ENCODE measurements at places on chromosomes 2 and 18.

DNA sequence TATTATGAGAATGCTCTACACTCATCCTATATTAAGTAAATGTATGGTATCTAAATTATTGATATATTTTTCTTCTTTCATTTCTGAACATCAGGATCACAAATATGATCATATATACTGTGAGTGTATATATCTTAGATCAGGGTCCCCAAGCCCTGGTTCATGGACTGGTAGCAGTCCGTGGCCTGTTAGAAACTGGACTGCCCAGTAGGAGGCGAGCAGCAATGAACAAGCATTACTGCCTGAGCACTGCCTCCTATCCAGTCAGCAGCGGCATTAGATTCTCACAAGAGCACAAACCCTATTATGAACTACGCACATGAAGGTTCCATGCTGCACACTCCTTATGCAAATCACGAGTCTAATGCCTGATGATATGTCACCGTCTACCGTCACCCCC, 1247.1 kb upstream of the NXPH2 start:
- DNase-seq, result no peak

GRCh38 chr2:152874955-152875354, 156.5 kb downstream of the ARL6IP6 start:
- no peak for DNase-seq

DNA sequence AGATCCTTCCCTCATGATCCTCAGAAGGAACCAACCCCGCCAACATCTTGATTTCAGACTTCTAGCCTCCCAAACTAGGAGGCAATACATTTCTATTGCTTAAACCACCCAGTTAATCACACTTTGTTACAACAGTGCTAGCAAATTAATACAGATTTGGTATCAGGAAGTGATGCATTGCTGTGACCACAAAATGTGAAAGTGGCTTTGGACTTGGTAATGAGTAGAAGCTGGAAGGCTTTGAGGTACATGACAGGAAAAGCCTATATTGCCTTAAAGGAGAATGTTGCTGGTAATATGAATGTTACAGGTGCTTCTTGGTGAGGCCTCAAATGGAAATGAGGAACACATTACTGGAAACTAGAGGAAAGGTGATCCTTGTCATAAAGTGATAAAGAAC, 260.3 kb downstream of the SATB2 start:
- DNase-seq, result no peak

- no peak for DNase-seq
Measured at GRCh38 chr2:23685181-23685580, 241.7 kb downstream of the ATAD2B start.

- no peak for DNase-seq
Measured at GRCh38 chr2:112024231-112024630, 30.8 kb upstream of the TMEM87B start.

GRCh38 chr2:42274863-42275262, 86.2 kb downstream of the COX7A2L start:
- no peak for DNase-seq

DNA sequence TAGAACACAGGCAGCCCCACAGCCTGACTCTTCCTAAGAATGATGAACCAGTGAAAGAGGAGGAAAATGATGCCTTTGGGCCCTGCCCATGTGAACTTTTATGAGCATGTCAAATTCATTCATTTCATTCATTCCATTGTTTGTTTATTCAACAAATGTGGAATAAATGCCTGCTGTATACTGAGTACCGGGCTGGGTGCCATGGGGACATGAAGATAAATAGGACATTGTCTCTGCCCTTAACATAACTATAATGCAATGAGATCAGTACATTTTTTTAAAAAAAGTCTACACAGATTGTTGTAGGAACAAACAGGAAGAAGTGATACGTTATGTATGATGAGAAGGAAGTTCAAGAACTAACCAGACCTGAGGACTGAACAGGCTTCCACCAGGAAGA, 14.7 kb downstream of the MREG start:
- DNase-seq, result no peak

DNA sequence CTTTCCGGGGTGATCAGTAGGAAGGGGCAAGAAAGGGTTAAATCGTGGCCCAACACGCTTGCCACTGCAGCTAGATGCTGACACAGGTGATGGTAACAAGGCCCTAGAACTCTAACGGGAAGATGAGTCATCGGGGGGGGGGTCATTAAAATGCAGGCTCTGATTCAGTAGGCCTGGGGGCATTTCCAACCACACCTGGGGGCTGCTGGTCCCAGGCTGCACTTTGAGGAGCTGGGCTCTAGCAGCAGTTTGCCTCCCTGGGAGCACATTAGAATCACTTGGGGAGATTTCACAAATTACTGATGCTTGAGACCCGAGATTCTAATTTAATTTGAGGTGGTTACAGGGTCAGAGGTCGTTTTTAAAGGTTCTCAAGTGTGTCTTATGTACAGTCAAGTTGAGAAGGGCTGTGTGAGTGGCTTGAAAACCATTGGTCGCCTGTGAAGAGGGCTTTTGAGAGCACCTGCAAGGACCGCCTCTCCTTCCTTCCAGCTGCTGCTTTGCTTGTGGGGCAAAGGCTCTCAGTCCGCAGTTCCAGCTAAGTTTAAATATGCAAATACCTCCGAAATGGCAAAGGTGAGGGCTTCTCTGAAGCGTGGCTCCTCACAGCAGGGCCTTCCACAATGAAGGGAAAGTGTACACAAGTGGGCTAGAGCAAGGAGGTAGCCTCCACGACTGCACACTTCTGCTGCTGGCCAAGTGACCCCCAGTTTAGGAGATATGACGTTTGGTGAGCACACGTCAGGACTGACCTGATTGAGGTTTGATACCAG, 128.0 kb upstream of the MSH6 start:
- DNase-seq, result no peak

DNA sequence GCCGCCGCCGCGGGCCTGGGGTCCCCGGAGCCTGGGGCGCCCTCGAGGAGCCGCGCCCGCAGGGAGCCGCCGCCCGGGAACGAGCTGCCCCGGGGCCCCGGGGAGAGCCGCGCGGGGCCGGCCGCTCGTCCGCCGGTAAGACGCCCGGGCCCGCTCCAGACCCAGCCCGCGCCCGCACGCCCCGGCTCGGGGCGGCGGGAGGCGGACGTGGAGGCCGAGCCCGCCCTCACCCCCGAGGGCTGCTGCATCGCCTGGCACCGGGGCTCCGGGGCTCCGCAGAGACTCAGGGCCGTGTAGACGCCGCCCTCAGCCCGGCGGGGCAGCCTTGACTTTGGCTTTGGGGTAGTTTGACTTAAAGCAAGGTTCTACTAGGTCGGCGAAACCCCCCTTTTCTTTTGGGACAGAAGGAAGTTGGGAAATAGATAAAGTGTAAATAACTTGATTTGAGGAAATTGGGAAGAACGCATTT, 335 bp downstream of the ERFE start:
- no peak for DNase-seq

DNA sequence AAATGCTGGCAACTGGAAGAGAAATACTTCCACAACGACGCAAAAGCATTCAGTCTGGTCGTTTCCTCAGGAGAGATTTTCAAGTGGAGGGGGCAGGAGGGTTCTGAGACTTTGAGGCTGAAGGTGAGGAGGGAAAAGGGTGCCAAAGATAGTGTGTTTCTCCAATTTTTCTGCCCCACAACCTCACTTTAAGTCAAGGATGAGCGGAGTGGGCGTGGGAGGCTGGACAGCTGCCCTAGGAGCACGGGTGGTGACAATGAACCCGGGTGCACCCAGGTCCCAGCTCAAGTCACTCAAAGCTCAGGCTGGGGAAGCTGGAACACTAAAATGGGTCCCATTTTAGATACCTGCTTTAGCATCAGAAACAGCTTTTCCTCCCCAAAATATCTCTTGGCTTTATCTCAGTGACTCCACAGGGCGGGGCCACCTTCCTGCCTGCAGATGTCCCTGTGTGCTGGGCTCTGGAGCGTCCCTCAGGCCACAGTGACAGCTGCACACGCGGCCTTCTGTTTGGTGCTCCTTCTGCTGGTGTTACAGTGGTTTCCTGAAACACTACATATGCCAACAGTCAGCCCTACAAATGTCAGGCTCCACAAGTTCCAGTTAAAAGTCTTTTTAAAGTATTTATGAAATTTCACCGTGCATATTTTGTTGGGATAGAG, 1.4 kb upstream of the MBP start:
- DNase-seq, result peak; percentile 26

DNA sequence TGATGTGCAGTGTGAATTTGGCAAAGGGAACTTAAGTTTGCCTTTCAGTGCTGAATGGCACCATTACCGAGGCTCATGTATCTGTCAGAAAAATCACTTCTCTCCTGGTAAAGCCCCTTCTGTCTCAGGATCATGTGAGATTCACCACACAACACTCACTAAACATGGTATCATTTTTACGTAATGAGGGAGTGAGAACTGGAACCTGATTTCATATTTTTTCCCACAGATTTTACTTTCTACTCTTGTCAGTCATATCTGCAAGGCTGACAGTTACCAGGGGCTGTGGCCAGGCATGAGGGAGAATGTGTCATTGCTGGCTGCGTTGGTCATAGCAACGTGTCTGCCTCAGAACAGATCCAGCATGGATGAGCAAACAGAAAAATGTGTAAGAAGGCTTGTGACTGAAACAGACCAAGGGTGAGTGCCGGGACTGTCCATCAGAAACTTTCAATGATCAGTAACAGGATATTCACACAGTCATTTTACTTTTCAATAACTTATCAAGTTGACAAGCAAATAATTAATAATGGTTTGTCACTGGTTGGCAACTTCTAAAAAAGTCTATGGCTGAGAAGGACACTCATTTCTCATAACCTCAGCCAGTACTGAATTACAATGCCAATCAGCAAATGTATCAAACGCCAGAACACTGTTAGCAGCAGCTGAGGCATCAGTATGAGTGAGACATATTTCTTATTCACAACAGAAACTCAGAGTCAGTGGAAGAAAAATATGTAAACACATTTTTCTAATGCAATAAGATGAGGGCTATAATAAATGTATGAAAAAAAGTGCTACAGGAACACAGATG, 100.5 kb downstream of the CDC42EP3 start:
- DNase-seq, result no peak

DNA sequence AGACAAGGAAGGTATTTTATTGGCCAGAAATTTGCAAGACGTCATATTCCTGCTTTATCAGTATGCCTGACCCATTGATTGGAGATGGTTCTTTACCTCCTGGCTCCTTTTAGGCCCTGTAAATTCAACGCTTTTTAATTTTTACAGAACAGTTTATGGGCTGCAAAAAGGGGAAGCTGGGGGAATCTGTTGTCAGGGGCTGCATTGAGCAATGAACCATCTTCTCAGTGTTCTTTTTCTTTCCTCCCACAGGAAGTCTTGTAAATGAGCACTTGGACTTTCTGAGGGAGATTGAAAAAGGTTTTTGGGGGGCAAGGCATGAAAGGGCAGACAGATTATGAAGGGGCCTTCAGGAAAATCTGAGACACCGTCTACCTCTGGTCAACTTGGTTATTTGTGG, 503.6 kb upstream of the TNP1 start:
- no peak for DNase-seq

DNA sequence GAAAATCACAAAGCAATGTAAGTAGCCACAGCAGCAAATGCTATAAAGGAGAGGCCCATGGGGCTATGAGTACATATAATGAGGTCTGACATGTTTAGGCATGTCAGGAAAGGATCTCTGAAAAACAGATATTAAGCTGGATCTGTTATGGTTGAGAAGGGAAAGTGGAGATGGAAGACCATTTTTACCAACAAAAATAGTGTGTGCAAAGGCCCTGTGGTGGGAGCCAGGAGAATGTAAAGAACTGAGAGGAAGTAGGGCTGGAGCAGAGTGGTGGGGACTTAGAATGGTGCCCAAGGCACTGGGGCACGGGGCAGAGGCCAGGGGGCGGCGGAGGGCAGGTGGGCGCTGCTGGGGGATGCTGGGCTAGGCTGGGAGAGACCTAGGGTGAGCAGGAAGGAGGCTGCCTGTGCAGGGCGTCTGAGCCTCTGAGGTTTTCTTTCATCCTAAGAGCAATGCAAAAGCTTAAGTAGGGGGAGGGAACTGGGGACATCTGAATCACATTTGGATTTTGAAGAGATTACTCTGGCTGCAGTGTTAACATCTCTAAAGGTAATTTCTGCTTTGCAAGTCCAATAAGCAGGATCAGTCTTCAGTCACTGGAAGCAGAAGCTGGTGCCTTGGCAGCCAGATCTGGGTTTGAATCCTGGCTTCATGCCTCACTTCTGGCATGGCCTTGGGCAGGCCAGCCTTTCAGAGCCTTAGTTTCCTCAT, 4.9 kb upstream of the AGFG1 start:
- DNase-seq, result no peak

DNA sequence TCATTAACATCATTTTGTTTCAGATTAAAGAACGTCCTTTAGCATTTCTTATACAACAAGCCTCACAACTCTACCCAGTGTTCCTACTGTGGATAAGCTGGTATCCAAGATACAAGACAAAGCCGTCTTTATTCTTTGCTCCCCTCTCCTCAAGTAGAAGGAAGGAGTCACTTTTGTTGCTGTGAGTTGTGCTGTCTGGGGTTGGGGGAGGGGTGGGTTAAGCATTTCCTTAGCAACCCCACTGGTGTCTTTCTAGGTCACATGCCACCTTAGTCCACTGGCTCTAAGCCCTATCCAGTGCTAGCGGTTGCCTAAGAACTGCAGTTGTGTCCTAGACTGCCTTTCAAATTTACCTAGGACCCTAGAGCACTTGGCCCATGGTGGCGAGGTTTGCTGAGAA, 155.6 kb upstream of the PIEZO2 start:
- no peak for DNase-seq

DNA sequence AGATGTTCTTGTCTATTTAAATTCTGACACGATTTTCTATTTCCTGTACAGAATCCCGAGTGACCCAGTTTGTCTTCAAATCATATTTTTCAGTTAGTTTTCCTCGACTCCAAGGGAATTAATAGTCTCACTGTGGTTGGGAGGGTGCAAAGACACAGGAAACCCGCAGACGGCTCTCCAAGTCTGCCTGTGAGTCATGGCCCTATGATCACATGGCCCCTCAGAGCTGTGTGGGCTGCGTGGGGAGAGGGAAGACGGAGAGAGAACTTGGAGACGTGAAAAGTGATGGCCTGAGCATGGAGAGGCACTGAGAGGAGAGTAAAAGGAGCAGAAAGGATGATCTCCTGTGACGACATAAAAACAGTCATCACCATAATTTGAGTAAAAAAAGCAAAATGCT, 989.9 kb downstream of the DCDC2C start:
- DNase-seq, result no peak

DNA sequence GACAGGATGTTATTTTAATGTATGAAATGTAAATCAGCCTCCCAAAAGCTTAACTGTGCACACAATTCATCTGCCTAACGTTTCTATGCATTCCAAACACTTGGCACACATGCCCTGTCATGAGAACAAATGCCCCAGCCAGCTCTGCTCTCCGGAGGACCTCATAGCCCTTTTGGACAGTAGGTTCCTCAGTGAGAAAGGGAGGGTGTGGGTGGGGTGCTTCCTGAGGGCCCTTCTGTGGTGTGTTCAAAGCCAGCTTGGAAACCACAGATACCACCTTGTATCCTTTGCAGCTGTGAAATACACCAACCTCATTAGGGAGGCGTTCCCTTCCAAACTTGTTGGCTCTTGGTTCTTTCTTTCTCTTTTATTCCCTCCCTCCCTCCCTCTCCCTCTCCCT, 102.2 kb upstream of the ASB18 start:
- DNase-seq, result no peak
